ENCODE measurements at places on chromosomes 2 and 18.

DNA sequence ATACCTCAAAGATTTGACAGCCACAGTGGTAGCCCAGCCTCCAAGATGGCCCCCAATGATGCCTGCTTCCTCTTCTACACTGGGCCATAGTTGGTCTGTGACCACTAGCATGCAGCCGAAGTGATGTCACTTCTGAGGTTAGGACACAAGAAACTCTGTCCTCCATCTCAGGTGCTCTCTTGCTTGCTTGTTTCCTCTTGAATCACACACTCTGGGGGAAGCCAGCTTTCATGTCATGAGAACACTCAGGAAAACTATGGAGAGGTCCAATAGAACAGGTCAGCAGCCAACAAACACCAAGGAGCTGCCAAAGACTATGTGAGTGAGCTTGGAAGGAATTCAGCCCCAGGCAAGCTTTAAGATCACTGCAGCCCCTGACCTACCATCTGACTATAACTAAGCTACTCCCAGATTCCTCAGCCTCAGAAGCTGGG lies 3.3 kb upstream of the ADAM17 start:
- peak; percentile 80 for DNase-seq

DNA sequence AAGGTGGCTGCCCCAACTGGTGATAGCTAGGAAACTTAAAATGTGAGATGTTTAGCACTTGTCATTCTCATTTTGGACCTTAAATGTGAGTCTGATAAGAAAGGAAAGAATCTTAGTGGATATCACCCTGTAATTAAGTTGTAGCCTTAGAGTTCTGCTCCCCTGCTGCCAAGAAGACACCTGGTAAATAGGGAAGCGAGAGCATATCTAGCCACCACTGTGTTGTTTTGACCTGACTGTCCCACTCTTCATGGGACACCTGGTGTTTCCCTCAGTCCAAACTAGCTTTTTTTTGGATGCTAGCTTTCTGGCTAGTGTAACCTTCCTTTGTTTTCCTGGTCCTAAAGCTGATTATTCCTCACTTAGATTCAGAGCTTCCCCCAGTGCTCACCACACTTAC lies 357.6 kb downstream of the RAD51AP2 start:
- DNase-seq, result no peak

GRCh38 chr2:1499033-1499795 lies 86.0 kb downstream of the TPO start:
- no peak for DNase-seq

DNA sequence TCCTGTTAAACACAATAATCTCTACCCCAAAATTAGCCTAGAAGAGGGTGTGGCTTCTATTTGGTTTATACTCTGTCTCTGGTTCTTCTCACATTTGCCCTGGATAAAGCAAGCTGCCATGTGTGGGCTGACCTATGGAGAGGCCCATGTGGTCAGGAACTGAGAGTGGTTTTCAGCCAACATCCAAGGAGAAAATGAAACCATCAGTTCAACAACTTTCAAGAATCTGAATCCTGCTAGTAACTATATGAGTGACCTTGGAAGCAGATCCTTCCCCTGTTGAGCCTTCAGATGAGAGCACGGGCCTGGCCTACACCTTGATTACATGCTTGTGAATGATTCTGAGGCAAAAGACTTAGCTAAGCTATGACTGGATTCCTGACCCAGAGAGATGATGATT lies 11.5 kb upstream of the TRIB2 start:
- no peak for DNase-seq

- peak; percentile 43 for DNase-seq
Measured at GRCh38 chr2:133561045-133561852, 7.0 kb downstream of the NCKAP5 start.

- DNase-seq, result no peak
Measured at GRCh38 chr2:53473236-53473635, 294.4 kb upstream of the CHAC2 start.

Data from skeletal muscle cell (primary cell).